ENCODE measurements at places on chromosomes 4 and X.

GRCh38 chrX:33330798-33331197 lies 119.4 kb upstream of the DMD start:
- DNase-seq, result no peak

GRCh38 chrX:39774774-39775328 lies 322.9 kb downstream of the BCOR start:
- DNase-seq, result no peak

- DNase-seq, result no peak
Measured at GRCh38 chr4:85994576-85994975, 365.3 kb downstream of the MAPK10 start.

DNA sequence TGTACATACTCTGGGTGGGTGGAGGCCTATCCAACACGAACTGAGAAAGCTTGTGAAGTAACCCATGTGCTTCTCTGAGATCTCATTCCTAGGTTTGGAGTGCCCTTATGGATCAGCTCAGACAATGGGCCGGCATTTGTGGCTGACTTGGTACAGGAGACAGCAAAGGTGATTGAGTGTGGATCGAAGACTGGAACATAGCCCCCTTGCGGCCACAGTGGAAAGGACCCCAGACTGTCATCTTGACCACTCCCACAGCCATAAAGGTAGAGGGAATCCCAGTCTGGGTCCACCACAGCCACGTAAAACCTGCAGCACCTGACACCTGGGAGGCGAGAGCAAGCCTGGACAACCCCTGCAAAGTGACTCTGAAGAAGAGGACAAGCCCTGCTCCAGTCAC lies 598.0 kb upstream of the AADAT start:
- DNase-seq, result no peak

DNA sequence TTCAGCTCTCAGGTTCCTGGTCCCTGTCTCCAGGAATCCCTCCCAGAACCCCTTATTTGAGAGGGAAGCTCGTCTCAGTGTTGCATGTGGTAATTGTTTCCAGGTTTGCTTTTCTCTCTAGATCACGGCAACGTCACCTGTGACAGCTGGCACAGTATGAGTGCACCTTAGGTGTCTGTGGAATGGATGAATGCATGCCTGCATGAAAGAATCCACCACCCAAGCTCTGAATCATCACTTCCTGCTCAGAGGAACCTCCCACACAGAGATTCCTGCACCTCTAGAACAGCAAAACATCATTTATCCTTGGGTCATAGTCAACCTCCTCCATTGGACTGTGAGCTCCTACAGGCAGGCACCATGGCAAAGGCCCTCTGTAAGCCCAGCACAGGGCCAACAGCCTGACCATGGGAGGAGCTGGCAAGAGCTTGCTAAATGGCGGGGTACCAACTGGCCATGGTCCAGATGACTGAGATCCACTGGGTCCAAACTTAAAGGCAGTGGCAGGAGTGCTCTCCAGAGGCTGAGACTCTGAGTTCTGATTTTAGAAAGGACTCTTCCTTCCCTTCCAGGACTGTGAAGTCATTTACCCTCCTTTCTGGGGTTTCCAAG lies 116.2 kb downstream of the SLC2A9 start:
- DNase-seq, result no peak

DNA sequence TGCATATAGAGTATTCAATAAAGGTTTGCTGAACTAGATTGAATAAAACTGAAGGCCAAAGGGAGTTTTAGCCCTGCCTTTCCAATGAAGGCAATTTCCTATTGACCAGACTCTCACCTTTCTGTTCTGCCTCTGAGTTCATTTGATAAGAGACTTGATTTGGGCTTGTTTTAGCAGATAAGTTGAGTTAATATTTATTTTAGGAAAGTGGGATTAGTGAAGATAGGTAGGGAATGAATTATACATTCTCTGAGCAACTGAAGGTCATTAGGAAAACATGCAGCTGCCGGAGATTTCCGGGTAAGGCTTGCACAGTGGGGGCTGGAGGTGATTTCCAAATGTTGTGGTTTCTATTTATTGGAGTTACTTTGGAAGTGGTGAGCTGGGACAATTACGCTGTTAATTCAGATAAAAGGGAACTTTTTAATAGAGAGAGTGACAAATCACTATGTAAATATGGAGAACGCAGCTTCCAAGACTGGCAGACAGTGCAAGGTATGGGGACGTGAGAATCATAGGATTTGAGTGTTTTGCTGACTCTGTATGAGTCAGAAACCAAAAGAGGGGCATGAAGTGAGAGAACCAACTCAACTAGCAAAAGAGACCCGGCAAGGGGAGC lies 553.6 kb upstream of the BOD1L1 start:
- DNase-seq, result no peak

DNA sequence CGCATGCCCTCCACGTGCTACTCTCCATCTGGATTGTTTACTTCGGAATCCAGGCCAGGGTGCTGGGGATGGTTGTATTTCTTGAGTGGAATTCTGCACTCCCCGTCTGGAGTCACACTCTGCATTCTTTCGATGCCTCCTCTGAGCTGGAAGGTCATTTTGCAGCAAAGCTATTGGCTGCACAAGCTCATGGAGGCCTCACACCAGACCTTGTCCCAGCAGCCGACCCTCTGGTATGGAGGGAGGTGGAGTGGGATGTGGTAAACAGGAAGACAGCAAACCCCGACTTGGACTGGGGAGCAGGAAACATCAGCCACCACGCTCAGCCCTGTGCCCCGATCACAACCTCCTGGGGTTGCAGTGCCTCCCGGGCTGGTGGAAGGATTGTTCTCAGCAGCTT lies 225.3 kb upstream of the LNX1 start:
- DNase-seq, result no peak
